Effector CD8-positive, alpha-beta T cell (primary cell): ENCODE measurements at places on chromosomes 16 and 17.

GRCh38 chr17:8162233-8162996, at the start of gene VAMP2:
Gene VAMP2 (minus strand): TSS chr17:8162948. CDS start chr17:8162879, 69 bp downstream.
- peak; percentile 74 for DNase-seq

DNA sequence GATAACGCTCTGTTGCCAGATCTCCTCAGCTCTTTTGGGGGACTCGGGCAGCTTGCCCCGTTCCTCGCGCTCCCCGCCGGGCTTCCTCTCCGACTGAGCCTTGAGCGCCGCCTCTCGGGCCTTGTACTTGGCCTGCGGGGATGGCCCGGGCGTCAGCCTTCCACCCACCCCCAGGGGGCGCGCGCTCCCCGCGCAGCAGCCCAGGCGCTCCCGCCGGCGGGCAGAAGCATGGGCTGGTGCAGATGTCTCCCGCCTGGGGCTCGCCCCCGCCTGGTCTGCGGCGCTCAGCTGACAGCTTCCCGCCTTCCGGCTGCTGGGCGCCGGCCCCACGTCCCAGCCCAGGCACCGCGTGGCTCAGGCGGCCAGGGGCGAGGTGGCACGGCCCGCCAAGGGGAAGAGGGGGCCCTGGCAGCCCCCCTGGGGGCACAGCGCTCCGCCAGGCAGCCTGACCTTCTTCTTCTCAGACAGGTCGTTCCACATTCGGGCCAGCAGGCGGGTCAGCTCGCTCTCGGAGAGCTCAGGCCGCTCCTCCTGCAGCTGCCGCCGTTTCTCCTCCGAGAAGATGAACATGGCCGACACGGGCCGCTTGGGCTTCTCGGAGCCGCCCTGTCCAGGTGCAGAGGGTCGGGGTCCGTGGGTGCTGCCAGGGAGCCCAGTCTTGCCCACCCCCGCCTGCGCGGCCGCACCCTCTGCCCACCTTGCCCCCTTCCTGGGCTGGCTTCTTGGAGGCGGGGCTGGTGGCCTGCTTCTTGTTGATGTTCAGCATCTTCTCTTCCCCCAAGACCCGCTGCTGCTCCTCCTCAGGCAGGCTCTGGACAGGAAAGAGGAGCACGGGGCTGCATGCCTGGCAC, 8.9 kb downstream of the UBTF start:
- DNase-seq = peak; percentile 82

GRCh38 chr17:9408381-9408780, 167.2 kb downstream of the STX8 start:
- no peak for DNase-seq

GRCh38 chr16:49019081-49019633, 262.5 kb downstream of the CBLN1 start:
- no peak for DNase-seq

GRCh38 chr16:74700438-74701225, at the start of gene MLKL:
Gene MLKL (minus strand): TSS chr16:74700862. CDS start chr16:74695757, 5,105 bp downstream.
- DNase-seq = peak; percentile 39

DNA sequence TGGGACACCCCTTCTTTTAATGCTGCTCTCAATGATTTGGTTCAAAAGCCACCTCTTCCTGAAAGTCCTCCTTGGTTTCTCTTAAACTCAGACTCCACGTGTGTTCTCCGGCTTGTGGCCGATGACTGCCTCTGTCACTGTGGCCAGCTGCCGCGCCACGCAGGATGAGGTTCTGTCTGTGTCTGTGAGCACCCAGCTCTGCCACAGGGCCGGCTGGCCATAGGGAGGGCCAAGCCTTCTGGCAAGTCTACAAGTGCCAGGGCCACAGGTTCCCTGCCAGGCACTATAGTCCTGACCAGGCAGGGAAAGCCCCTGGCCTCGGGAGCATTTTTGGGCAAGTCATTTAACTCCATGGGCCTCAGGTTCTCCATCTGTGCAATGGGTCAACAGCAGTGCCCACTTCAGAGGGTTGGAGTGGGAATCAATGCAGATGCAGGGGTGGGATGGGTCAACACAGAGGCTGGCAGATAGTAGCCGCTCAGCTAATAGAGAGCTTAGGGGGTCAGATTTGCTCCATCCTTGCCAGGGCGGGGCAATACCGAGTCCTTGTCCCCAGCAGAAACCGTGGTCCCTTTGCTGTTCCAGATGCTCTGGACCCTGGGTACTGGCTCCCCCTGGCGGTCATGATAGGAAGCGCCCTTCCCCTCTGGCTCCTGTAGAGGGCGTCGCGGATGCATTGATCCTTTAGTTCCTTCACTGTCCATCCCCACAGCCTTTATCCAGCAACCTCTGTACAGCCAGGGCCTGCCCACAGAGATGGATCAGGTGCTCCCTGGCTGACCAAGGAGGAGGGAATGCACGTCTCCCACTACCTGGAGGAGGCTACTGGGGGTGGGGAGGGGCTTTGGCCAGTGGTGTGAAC, 19.3 kb upstream of the ADGRG3 start:
- peak; percentile 79 for DNase-seq
